Right atrium auricular region (tissue), 2 donors: ENCODE measurements at places on chromosomes 6 and 20. TPM values are rescaled to one million over a fixed set of nuclear protein-coding genes. Genes with fewer than 3 reads are reported as not detected.

DNA sequence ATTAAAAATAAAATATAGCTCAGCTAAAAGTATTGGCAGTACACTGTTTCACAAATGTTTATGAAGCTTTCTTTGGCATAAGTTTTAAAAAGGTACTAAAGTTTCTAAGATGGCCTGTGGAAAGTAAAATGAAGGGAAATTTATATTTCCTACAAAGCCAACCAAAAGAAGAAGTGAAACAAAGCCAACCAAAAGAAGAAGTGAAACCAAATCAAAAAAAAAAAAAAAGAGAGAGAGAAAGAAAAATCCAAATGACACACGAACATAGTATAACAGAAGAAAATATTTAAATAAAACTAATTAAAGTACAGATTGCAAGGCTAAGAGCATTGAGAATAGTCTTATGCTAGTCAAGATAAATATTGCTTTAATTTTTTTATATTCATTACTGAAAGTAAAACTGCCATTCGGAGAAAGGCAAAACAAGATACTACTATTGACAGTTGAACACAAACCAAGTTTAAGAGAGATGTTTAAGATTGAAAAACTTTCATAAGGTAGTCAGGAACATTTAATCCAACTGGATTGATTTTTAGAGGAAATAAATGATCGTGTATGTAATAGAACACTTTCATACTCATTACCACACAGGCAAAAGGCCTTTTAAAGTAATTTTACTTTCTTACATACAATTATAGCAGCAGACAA is 12.8 kb upstream of the KHDRBS2 start:
- no peak for DNase-seq

DNA sequence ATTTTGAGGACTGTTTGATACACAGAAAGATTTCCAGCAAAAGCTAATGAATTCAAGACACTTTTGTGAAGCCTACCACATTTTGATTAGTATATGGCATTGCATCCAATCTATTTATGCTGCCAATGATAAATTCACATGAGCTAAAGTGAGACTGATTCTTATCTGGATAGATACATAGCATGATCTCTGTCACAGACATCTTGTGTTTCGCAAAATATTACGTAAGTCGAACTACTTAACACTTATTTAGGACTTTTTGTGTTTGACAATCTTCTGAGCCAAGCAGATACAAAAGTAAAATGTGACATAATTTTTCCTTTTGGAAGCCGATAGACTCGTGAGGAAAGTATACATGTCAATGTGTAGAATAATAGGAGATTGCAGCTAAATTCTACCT is 251.6 kb downstream of the HACE1 start:
- no peak for DNase-seq

DNA sequence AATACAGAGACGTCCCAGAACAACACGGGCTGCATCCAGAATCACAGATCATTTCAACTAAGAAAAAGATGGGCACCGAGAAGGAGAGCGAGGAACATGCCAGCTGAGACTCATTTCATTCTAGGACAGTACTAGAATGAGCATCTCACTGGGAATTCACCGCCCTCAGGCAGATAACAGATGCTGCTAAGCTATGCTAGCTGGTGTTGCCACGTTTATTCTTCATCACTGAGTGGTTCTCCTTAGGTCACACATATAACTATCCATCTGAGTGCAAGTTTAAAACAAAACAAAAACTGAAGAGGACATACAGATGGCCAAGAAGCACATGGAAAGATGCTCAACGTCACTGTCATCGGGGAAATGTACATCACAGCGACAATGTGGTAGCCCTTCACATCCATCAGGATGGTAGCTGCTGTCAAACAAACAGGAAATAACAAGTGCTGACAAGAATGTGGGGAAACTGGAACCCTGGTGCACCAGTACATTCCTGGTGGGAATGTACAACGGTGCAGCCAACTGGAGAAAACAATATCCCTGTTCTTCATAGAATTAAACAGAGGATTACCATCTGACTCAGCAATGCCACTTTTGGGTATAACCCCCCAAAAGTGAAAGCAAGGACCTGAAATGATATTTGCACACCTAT is 97.6 kb downstream of the SLC22A23 start:
- no peak for DNase-seq

DNA sequence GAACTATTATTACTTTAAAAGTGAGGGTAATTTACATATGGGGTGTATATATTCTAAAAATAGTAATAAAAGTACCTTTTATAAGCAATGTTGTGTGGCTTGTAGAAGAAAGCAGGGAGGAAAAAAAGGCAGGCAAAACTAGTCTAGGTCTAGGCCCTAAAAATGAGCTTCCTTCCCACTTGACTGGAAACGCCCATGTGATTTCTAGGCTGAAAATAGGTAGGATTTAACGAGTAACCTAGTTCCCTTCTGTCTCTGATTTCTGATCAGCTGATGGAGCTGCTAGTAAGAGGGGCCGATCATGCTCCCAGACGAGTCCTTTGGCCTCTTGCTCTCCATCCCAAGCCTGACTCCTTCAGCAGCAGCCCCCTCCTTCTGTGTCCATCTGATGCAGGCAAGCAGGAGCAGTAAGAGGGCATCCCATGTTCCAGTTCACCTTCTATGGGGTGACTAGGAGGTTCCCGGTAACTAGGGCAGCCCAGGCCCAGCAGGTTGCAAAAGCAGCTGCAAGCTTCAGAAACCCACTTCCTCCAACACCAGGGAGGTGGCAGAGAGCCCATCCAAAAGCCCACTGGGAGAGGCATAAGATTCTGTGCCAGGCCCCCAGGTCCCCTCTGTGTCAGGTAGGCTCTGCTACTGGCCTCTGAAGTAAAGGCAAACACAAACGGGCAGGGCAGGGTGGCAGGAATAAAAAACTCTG is 24.4 kb downstream of the TBC1D20 start:
- no peak for DNase-seq

- DNase-seq = no peak
These were observed 42.4 kb upstream of the CHRNA4 start for GRCh38 chr20:63403403-63404105.

DNA sequence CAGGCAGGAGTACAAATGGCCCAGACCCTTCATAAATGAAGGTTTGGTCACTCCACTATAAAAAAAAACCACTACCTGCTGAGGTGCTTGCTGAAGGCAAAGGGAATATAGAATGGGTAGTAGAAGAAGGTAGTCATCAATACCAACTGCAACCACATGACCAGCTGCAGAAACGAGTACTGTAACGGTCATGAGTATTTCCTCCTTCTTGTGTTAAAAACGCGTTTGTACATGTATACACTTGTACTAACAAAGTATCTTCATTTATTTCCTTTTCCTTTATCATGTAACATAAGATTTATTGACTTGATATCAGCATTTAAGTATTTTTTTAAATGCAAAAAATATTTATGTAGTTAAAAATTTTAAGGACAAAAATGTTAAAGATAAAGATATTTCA is 238.6 kb downstream of the TFAP2B start:
- DNase-seq = no peak

DNA sequence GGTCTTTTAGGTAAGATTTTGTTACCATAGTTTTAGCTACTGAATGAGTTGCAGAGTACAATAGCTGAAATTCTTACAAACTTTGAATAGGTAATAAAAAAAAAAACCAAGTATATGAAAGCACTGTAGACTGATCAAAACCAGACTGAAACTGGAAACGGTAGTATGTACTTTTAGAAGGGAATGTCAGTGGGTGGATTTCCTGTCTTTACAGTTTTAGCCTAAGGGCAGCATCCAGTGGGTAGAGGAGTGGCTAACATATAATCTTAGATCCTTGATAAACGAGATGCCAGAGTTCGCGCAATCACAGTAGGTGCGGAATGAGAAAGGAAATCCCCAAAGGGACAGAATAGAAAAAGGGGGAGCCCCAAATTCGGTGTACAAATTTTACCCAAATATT is 385.9 kb upstream of the RUNX2 start:
- DNase-seq = no peak

- DNase-seq = no peak
These were observed 776.0 kb upstream of the MANEA start for GRCh38 chr6:94801344-94801743.

DNA sequence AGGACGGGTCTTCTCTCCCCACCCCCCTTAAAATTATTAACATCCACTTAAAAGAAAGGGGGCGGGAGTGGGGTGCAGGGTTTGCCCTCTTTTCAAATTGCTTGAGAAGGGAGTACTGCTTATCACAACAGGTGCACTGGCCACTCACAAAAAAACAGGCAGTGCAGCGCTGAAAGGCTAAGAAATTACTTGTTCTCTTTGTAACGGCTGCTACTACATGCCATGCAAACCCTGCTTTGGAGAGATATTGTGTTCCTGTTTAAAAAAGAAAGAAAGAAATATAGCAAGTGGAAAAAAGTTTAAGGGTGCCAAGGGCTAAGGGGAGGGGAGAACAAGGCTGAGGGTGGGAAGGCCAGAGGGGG is 312.7 kb upstream of the JARID2 start:
- DNase-seq = no peak

GRCh38 chr6:7781240-7781639 is 55.3 kb downstream of the BMP6 start:
- DNase-seq = no peak

The PTPRT gene
- total RNA-seq = 0.35 TPM

The DCBLD1 gene
- total RNA-seq = 6.3 TPM

The FLRT3 gene
- 2.3 TPM for total RNA-seq

The PRRT1 gene
- total RNA-seq = 1.1 TPM

The ELOVL2 gene
- total RNA-seq = 0.86 TPM
